BE2C (cell line): ENCODE measurements at places on chromosomes 5 and 9.

GRCh38 chr5:172503925-172504700 lies 49.8 kb upstream of the SH3PXD2B start:
- DNase-seq, result no peak

- DNase-seq, result no peak
Observed at GRCh38 chr5:41410307-41410706, 100.1 kb downstream of the PLCXD3 start.

- no peak for DNase-seq
Observed at GRCh38 chr5:56565283-56565615, 250.1 kb upstream of the MAP3K1 start.

DNA sequence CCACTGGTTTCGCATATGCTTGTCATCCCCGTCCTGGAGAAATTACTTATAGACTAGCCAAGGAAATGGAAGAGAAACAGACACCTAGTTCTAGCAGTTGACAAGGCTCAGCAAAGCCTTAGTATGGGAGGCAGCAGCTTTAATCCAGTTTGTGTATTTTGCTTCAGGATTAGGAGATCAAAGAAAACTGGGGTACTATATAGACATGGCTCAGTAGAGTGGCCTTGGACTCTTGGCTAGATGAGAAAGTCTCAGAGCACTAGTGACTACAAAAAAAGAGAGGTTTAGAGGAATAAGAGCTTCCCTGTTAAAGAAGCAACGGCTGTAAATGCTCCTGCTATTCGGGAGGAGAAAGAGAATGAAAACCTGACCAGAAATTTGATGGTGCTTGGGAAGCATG lies 349.1 kb downstream of the CTNND2 start:
- DNase-seq, result no peak

- DNase-seq, result no peak
Observed at GRCh38 chr5:89421035-89421434, 538.1 kb upstream of the MEF2C start.

DNA sequence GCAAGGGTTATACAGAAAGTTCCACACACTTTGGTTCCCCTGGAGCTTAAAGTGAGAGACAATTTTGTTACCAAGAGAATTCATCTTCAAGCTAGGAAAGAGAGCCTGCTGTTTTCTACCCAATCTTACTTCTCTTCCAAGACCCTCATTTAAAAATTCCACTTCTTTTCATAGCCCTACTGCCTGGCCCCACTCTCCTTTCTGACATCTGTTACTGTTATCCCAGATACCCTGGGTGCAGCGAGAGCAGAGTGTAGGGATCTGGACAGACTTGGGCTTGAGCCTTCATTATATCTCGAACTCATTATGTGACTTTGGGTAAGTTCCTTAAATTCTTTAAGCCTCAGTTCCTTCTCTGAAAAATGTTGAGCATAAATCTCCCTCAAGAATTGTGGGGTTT lies 263.1 kb downstream of the ASTN2 start:
- DNase-seq, result no peak

DNA sequence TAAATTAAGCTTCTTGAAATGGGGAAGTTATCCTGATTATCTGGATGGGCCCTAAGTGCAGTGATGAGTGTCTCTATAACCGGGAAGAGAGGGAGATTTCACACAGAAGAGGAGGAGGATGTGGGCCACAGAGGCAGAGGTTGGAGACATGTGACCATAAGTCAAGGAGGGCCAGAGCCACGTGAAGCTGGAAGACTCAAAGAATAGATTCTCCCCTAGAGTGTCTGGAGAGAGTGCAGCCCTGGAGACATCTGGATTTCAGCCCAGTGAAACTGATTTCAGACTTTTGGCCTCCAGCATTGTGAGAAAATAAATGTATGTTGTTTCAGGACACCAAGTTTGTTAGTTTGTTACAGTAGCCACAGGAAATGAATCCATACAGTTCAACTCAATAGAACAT lies 442.9 kb downstream of the NTRK2 start:
- DNase-seq, result no peak

DNA sequence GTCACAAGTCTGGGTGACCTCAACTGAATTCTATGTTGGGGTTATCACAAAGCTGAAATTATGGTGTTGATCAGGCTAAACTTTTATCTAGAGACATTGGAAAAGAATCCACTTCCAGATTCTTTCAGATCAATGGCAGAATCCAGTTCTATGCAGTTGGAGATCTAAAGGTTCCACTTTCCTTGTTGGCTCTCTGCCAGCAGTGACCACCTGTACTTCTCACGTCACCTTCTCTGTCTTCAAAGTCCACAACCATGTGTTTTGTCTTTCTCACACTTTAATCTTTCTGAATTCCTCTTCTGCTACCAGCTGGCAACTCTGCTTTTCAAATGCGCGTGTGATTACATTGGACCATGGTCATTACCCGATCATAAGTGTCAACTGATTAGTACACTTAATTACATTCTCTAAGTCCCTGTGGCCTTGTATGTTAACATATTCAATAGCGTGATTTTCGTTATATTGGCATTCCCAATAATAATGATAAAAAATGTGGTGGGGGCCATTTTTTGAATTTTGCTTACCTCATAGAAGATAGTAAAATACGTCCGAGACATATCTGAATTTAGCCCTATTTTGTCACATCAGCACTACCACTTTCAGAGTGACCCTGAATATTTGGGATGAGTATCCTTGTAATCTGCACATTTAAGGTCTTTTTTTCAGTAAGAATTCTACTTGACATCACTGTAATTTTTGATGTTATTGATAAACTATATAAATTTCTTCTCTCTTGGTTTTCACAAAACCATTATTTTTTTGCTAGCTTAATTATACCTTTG lies 73.7 kb upstream of the PRDM9 start:
- no peak for DNase-seq

DNA sequence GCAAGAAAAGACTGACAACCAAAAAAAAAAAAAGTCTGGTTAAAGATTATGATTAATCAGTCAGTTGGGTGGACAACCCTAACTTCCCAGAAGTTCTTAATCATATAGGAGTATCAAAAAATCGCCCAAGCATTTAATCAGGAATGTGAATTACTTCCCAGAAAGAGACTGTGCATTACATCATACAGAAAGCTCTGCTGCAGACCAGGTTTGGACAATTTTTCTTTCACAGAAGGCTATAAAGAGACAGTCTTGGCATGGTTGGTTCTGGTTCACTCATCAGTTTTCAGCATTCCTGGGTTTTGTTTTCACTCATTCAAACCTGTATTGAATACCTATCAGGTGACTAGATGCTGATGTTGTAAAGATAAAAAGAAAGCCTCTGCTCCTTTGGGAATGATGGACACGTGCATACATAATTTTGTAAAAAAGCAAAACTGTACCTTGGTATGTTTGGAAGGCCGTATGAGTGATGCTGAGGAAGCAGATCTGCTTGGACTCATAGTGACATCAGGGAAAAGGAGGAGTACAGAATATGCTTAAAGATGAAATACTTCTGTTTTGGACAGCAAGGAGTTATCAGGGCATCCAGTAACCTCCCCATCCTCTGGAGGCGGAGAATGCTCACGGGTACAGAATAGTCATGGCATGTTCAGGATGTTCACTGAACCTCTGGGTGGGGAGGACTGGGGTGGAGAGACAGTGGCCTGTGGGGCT lies 178.4 kb downstream of the GNA14 start:
- no peak for DNase-seq

DNA sequence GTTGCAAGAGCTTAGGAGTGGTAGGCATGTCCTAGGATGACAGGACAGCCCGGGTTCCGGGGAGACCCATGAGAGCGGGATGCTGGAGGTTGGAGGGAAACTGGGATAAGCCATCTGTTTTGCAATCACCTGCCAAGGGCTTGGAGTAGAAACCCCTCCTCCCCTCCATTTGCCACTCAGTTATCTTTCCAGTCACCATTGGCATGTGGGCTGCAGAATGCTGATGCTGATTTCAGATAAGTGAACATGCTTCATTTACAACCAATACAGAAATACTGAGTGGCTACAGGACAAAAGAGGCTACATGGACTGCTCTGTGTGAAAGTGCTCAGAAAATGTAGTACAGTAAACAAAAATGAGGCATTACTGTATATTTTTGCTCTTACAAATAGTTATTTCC lies 93.4 kb upstream of the KIF2A start:
- no peak for DNase-seq

DNA sequence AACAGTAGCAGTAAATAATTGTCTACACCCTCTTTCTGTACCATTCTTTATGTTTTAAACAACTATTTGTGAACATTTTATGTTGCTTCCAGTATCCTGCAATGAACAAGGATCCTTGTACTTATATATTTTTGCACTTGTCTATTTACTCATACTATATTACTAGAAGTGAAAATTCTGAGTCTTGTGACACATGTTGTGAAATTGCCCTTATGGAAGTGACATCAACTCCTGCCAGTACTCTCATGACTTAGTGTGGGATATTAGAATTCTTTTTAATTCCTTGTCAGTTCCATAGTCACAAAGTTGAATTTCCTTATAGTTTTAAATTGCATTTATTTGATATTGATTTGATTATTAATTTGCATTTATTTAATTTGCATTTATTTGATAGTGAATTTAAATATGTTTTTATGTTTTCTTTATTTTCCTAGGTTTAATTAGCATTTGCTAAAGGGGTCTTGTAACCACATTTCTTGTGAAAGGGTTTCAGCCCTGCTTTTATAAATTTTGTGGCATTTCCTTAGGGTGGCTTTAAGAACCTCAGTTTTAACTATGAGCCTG lies 27.7 kb downstream of the PARP8 start:
- no peak for DNase-seq

DNA sequence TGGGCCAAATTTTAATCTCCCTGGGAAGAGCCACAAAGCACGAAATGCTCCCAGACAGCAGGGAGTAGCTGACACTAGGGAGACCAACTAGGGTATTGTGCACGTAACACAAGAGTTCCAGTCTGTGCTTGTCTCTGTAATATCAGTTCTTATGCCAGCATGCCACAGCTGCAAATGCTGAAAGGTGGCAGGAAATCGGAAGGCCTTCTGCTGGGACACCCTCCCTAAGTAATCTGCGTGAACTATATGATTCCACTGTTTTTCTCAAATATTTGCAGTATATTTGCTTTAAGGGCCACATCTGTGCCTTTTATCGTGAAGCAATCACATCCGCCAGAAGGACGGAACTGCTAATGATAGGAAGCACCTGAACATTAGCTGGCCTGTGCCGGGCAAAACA lies 12.6 kb downstream of the VLDLR start:
- no peak for DNase-seq
